ENCODE measurements at places on chromosomes 12 and 14.

DNA sequence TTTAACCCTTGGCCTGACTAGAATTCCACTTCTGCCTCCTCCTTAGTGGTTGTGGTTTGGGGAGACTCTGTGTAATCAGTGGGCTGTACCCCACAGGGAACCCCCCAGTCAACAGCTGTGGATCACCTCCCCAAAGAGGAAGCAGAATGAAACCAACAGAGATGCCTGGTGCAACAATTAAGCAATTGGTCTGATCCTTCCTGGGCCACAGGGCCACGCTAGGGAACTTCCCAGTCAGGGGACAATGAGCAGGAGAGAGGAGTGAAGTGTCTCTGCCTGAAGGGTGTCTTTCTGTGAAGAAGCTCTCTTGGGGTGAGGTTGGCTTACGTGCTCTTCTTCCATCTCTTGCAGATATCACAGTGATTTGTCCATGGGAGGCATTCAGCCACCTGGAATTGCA is 8.2 kb downstream of the PDE6H start:
- DNase-seq = no peak

- DNase-seq = no peak
These were observed 45.5 kb downstream of the CHST11 start for GRCh38 chr12:104502217-104502616.

- peak; percentile 46 for DNase-seq
These were observed 35.6 kb downstream of the TMEM120B start for GRCh38 chr12:121748218-121748570.

DNA sequence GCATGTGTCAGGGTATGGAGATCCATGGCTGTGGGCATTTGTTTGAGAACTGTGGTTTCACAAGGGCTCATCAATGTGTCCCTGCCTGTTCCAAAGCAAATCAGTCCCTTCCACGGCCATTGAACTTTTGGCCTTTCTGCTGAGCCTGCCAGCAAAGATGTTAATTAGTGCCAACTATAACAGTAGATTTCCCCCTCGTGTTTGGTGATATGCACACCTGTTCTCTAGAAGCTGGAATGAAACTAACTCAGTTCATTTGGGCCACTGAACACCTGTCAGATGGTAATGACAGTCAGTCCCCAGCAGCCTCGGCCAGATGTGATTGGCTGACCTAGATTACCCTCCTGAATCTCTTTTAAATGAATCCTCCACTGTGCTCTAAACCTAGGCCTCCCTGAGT is 43.2 kb downstream of the IRAK3 start:
- no peak for DNase-seq

DNA sequence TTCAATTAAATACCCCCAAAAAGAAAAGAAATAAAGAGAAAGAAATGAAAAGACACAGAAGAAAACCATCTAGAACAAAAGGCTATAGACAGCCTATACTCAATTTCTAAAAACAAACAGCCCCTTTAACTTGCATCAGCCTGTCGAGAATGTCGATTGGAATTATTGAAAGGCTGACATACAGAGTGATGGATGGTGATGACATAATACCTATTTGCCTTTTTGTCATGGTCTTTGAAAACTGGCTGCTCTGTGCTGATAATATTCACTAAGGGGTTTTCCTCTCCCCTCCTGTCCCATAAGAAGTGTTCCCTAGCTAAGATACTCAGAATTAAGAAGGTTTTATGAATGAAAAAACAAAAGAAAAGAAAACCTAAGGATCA is 393.7 kb downstream of the SOX5 start:
- no peak for DNase-seq

- DNase-seq = no peak
These were observed 2.8 kb downstream of the DHH start for GRCh38 chr12:49091836-49092085.

DNA sequence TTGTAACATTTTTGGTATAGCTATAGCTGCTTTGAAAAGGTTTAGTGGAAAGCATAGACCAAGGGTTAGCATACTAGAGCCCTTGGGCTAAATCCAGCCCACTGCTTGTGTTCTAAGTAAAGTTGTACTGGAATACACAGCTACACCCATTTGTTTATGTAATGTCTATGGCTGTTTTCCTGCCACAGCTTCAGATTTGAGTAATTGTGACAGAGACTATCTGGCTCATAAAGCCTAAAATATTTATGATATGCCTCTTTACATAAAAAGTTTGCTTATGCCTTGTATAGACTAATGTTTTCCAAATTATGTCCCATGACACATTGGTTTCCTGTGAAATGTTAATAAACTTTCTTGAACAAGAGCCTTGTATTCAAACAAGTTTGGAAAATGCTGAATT is 234.8 kb upstream of the ATP2B1 start:
- no peak for DNase-seq

GRCh38 chr12:31508436-31509150 is 82.3 kb downstream of the DENND5B start:
- no peak for DNase-seq

GRCh38 chr12:132409495-132410295 is 80.3 kb upstream of the FBRSL1 start:
- DNase-seq = no peak

GRCh38 chr14:94659256-94659655 is 47.1 kb downstream of the SERPINA3 start:
- DNase-seq = no peak

GRCh38 chr14:32657081-32657480 is 281.6 kb upstream of the NPAS3 start:
- DNase-seq = no peak

DNA sequence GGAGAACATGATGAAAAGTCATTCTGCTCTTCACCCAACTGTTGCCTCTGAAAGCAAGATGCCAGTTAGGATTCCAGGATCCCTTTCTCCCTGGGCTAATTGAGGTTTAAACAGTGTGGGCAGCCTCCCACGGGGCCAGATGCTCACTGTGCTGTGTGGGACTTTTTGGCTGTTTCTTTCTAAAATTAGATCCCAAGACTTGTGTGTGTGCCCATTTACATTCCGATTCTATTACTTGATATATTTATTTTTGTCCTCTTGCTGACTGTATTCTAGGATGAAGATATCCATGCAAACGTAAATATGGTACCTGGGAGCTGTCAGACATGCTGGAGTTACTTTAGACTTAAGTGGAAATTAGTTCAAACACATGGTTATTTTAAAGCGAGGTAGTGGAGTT is 6.2 kb downstream of the IFT43 start:
- DNase-seq = no peak

DNA sequence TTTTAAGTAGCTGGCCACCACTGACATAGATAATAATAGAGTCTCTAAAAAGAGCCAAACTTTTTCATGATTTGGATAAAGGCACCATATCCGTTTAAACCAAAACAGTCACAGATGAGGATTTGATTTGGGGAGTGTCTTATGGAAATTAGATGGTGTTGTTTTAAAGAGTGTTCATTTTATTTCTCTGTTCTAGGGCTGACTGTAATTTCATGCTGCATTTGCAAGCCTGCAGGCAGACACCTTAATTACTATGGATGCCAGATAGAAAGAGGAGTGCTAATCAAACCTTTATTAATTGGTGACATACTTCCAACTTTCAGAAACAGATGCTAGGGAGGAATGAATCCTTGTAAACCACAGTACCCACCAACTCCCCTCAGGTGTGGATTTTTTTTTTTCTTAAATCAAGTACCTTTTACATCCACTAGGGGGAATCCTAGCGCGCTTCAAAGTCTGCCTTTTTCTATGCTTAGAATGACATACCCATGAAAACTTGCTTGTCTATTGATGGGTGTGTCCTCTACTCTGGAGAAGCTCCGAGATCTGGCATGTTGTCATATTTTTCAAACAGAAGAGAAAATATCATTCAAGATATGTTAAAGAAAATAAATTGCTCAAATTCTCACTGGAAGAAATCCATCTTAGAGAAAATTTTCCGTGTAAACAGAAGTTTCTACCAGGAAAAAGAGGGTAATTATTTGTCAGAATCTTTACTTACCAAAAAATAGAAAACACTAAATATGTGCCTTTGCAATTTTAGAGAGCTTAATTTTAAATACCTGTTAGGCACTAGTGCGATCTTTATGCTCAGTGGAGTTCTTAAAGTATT is 14.2 kb upstream of the PLXNC1 start:
- DNase-seq = no peak

- DNase-seq = no peak
These were observed 3.7 kb upstream of the FAIM2 start for GRCh38 chr12:49907352-49907751.

- peak; percentile 72 for DNase-seq
These were observed 44.9 kb downstream of the DDX11 start for GRCh38 chr12:31118347-31119191.

Data from WTC11 (cell line).